ENCODE measurements at places on chromosomes 7 and 10. TPM values are rescaled to one million over a fixed set of nuclear protein-coding genes. Genes with fewer than 3 reads are reported as not detected.

Gene LEP
- not detected for total RNA-seq

Gene MYH16
- not detected for total RNA-seq

Gene HOXA6
- total RNA-seq = 0.23 TPM

Gene ENTPD7
- 27.2 TPM for total RNA-seq

Gene FBXO24
- 1.3 TPM for total RNA-seq

Gene CRHR2
- total RNA-seq = not detected

Gene GIMAP2
- total RNA-seq = 6.9 TPM

Gene CYP26A1
- total RNA-seq = not detected

Gene VGF
- not detected for total RNA-seq

DNA sequence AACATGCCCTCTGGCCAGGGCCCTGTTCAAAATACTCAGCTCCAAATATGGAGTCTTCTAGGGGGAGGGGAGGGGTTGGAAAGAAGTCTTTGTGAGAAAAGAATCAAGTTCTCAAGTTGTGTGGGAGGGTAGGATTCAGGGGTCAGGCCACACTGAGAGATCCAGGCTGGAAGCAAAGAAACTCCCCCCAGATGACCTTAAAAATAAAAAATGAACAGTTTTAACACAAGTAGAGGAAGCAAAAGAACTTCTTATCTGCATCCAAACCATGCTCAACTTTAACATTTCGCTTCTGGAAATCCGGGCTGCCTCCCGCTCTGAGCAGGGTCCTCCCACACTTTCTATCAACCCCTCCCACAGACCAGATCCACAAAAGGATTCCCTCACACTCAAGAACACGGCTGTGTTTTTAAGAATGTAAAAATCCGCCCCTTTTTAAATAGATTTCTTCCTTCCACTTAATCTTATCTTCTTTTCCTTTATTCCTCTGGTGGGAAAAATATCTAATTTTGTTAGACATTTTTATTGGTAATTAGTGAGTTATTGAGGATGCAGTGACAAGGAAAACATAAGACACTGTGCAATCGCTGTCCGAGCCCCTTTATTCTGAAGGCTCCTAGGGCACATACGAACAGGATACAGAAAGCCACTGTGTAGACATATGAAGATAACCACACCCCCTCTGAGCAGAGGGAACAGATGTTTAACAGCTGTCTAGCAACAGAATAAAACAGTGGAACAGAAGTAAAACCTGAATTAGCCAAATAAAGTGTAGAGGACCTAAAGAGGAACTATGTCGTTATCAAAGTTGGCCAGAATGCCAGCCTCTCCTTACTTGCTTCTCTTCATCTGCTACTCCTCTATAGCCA is 43.8 kb downstream of the CYTH3 start:
- no peak for DNase-seq

GRCh38 chr10:57992321-57993077 is 275.2 kb downstream of the IPMK start:
- no peak for DNase-seq

DNA sequence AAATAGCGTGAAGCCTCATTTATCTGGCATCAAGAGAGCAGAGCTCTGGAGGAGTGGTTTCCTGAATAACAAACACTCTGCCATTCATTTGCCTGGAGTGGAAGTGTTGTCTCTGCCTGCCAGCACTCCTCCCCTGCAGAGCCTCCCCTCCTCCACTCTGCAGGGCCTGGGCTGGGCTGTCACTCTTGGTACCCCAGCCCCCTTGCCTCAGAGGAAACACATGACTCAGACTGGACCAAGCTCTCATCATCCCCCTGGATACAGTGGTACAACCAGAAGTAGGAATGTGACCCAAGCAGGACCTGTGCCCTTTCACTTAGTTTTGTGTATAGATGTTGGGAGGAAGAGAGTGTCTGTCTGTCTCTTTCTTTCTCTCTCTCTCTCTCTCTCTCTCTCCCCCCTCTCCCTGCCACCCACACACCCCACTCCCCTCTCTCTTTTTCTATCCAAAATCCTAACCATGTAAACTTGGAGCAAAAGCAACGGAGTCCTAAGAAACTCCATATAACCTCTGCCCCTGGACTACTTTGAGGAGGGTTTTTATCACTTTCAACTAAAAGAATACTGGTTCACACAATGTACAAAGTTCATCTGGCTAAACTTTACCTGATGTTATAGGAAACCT is 43.9 kb downstream of the DOCK4 start:
- peak; percentile 40 for DNase-seq

GRCh38 chr10:71966046-71967004 is 2.1 kb downstream of the CHST3 start:
- DNase-seq = no peak

- DNase-seq = no peak
Measured at GRCh38 chr10:112914288-112914952, 35.6 kb upstream of the TCF7L2 start.

DNA sequence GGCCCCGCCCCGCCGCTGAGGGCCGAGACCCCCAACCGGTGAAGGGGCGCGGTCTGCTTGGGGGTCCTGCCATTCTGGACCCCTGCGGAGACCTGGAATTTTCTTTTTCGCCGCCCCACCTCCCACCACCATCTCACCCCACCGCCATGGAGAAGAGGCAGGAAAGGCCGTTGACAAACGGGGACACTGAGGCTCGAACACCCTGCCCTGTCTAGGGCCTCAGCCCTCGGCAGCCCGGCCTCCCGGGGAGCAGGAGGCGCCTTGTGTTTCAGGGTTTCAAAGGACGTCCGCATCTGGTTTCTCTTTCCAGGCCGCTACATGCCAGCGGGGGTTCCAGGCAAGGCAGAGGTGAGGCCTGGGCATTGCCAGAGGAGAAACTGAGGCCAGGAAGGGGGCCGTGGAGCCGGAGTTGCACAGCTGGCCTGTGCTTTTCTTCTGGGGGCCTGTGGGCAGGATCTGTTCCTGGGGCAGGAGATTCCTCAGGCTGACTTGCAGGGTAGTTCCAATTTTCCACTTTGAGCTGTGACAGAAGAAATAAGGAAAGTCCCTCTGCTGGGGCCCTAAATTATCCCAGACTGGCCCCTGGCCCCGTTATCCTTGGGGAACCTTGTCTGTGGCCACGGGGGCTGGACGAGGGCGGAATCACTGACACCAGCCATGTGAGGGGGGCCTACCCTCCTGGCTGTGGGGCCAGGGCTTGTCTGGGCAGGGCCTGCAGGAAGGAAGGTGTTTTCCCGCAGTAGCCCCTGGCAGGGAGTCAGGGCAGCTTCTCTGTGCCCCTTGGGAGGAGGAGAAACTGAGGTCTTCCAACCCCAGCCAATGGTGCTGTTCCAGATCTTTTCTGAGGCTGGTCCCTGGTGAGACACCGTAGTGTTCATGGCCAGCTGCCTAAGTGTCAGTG is 900 bp upstream of the MICALL2 start:
- DNase-seq = peak; percentile 65

DNA sequence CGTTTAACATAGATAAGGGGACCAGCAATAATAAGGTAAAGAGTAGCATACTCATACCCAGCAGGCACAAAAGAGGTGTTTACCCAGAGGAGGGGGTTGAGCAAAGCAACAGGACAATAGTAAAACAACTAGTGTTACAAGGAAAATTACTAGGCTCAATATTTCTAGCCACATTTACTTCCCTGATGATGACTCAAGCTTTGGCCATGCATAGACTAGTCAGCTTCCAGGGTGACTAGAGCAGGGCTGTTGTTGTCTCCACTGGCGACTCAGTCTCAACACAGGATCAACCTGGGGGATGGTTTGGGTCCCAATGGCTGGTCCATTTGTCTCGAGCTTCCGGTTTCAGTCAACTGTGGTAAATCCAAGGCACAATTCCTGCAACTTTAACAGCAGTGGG is 217.7 kb upstream of the KCND2 start:
- DNase-seq = no peak

DNA sequence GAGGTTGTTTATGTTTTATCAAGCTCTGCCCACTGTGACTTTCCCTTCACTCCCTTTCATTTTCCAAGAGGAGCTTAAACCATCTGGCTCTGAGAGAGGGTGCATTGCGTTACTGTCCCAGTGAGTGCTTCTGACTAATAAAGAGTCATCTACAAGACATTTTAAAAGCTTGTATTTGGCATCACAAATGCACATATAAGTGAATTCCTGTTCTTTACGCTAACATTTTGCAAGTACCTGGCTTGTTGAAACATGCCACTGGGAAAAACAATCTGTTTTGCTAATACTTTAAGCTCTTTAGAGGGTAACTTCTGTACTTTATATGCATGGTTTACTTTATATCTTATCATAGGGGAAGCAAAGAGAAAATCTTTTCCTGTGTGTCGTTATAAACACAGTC is 534.6 kb upstream of the POM121L12 start:
- no peak for DNase-seq

- DNase-seq = no peak
Measured at GRCh38 chr10:89398003-89398749, 5.8 kb downstream of the IFIT1 start.

- no peak for DNase-seq
Measured at GRCh38 chr10:80148166-80148805, 15.8 kb downstream of the PLAC9 start.

- no peak for DNase-seq
Measured at GRCh38 chr10:70751991-70752390, 33.2 kb downstream of the TBATA start.

- no peak for DNase-seq
Measured at GRCh38 chr10:101828766-101829551, 10.7 kb upstream of the OGA start.

DNA sequence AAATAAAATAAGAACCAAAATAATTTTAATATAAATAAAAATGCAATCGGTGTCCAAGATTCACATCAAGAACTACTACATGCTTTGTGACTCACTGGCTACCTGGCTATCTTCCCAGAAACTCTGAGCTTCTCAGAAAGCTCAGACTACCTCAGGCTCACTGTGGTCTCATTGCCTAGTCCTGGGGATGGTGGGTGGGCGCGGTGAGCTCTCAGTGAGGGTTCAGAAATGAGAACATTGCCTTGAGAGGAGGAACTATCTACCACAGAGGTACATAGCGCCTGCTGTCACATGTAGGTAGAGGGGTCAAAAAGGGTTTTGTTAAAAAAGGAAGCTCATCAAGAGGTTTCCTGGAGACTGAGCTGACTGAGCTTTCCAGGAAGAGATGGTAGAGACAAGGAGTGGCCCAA is 108.0 kb downstream of the WDFY4 start:
- peak; percentile 10 for DNase-seq

- DNase-seq = no peak
Measured at GRCh38 chr7:81273601-81274397, 354.9 kb upstream of the SEMA3C start.

GRCh38 chr10:35355971-35356724 is 19.8 kb downstream of the CCNY start:
- no peak for DNase-seq

DNA sequence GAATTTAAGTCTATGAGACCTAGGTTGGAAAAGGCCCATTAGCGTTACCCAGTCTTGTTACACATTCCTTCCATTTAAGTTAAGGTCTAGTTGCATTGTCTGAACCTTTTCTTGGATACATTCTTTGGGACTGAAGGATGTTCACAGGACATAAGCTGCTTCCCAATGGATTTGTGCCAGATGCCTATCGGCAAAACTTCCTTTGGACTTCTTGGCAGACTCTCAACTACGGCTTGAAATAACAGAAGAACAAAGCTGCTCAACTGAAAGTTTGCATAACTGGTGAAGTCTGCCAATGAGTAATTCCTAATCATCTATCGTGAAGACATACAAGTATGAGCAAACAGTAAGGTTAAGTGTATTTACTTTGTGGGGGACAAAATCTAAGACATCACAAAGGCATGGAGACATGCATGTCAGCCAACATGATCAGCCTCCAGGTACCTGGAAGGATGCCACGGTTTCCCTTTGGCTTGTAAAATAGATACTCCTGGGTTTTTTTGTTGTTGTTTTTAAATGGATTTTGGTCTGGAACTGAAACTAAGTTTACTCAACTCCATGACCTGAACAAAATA is 35.4 kb downstream of the MALSU1 start:
- DNase-seq = no peak

DNA sequence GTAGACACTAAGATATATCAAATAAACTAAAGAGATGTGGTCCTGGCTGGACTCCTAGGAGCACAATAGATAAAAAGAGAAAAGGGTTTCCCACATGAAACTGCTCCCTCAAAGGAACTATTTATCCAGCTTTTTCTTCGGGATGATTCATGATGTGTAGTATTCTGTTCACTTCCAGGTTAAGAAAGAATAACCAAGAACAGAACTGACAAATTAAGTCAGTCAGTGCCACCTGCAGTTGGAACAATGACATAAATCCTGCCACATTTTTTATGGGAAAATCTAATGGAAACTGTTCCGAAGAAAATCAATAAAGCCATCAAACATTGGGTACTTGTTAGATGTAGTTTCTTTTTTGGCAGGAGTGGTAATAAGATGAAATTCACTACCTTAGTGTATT is 87.1 kb downstream of the POLR1F start:
- no peak for DNase-seq

- peak; percentile 23 for DNase-seq
Measured at GRCh38 chr10:78319371-78319770, 285.7 kb downstream of the RPS24 start.

- DNase-seq = peak; percentile 4
Measured at GRCh38 chr7:156232931-156233705, 407.5 kb upstream of the RNF32 start.

Measured in liver (tissue), 10 donors.